MM.1S (cell line): ENCODE measurements at places on chromosomes 4 and X.

- no peak for DNase-seq
Observed at GRCh38 chr4:155377276-155377675, 511 bp upstream of the MAP9 start.

- DNase-seq, result no peak
Observed at GRCh38 chr4:10192331-10192730, 75.7 kb upstream of the WDR1 start.

DNA sequence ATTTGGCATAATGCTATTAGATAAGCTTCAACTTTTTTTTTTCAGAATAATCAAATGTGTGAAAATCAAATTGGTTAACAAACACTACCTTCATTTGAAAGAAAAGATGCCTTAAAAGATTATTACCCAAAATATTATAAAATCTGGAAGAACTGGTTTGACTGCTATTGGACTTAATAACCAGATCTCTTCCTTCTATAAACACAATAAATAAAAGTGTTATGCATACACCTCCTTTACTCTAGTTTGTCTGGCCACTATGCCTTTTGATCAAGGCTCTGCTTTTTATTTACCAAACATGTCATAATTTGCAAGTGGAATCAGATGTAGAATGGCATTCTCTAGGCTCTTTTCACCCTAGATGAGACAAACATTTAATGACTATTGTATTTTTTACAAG, 897.3 kb upstream of the EPHA5 start:
- no peak for DNase-seq

GRCh38 chr4:149493492-149493891, 322.2 kb downstream of the IQCM start:
- DNase-seq, result no peak

DNA sequence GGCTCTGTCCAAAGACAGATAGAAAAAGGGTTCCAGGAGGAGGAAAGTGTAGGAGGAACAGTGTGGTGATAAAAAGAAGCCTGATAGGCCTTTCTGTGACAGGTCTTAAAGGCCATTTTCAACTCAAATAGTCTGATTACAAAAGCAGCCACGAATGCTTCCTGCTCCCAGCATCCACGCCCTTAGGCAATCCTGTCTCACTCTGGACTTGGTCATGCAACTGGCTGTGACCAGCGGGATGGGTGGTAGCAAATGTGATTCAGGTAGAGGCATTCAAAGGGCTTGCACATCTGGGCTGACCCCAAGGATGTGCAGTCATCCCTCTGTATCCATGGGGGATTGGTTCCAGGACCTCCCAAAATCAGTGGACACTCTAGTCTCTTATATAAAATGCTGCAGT, 14.4 kb upstream of the SEPSECS start:
- DNase-seq, result no peak

DNA sequence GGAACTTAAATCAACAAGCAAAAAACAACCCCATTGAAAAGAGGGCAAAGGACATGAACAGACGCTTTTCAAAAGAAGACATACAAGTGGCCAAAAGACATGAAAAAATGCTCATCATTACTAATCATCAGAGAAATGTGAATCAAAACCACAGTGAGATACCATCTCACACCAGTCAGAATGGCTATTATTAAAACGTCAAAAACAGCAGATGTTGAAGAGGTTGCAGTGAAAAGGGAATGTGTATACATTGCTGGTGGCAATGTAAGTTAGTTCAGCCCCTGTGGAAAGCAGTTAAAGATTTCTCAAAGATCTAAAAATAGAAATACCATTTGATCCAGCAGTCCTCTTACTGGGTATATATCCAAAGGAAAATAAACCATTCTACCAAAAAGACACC, 22.6 kb downstream of the RTL9 start:
- no peak for DNase-seq

GRCh38 chr4:95572304-95572991, 23.7 kb upstream of the UNC5C start:
- DNase-seq, result no peak

DNA sequence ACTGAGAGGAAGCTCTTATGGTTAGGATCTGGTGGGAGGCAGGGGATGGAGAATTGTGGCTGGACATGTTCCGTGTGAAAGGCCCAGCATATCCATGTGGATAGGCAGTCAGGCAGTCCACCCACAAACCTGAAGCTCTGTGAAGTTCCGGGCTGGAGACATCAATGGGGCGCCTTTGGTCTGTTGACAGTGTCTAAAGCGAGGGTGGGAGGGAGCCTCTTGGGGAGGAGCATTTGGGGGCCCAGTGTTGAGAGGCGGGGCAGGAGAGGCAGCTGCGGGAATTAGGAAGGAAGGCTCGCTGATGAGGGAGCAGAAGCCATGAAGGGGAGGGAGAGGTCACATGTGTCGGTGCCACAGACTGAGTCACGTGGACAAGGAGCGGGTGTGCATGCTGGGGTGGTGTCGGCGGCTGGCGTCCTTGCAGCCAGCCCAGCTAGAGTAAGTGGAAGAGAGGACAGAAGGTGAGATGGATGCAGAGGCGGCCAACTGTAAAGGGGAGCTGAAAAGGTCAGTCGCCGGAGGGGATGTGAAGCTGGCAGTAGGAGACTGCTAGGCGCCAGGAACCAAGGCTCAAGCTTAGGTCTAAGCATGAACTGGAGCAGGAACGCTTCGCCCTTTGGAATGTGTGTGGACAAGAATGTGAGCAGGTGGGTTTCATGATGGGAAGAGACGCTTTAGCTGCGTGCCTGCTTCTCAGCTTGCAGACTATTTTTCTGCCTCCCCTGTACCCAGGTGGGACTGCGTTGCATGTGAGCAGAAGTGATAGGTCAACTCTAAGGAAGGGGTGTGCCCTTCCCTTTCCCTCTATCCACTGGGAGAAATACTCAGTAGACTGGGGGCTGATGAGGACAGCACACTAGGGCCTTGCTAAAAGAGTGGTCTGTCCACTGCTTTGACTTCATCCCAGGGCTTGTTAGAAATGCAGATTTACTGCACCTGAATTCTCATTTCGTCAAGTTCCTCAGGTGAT, 44.0 kb upstream of the TLR2 start:
- DNase-seq, result no peak

GRCh38 chr4:115851918-115852766, 738.7 kb upstream of the NDST4 start:
- DNase-seq, result peak; percentile 71

- DNase-seq, result no peak
Observed at GRCh38 chr4:169142906-169143305, 127.8 kb downstream of the SH3RF1 start.

DNA sequence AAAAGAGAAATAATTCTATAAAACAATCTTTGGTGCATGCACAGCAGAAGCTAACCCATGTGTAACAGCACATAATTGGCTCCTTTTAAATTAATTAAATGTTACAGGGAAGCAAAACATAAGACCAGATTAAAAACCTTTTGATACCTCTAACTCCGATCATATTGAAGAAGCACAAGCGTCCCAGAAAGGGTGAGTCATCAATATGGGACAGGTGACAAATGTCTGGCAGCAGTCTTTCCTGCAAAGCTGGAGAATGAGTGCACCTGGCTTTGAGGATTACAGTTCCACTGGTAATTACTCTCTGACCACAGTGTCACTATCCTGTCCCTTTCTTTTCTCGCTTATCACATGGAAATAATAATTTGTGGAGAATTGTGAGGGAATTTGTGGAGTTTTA, 94.6 kb downstream of the FAM9B start:
- no peak for DNase-seq

DNA sequence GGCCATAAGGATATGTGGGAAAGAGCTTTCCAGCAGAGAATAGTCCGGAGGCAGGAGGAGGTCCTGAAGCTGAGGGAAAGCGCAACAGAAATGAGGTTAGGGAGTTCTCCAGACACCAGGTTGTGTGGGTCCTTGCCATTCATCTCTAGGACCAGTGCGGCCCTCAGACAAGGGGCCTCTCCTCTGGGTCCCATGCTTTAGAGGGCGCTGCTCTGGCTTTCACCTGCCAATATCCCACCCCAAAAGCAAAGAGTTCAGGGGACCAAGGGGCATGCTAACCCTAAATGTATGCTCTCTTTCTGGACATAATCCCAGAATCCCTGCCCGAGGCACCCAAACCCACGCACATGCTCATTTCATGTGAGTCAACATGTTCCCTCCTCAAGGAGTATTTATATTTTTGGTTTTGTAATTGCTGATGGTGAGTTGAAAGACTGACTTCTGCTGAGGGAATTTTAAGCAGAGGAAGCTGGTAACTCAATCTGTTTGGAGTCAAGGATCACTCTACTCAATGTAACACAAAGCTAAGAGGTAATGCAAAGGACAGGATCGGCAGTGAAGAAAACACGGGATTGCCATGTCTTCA, 14.8 kb downstream of the RPL34 start:
- DNase-seq, result no peak

- no peak for DNase-seq
Observed at GRCh38 chrX:71159335-71159734, 14.7 kb downstream of the NLGN3 start.

- no peak for DNase-seq
Observed at GRCh38 chr4:147760695-147761094, 28.8 kb downstream of the ARHGAP10 start.

- DNase-seq, result no peak
Observed at GRCh38 chr4:140612357-140612756, 43.6 kb upstream of the UCP1 start.

DNA sequence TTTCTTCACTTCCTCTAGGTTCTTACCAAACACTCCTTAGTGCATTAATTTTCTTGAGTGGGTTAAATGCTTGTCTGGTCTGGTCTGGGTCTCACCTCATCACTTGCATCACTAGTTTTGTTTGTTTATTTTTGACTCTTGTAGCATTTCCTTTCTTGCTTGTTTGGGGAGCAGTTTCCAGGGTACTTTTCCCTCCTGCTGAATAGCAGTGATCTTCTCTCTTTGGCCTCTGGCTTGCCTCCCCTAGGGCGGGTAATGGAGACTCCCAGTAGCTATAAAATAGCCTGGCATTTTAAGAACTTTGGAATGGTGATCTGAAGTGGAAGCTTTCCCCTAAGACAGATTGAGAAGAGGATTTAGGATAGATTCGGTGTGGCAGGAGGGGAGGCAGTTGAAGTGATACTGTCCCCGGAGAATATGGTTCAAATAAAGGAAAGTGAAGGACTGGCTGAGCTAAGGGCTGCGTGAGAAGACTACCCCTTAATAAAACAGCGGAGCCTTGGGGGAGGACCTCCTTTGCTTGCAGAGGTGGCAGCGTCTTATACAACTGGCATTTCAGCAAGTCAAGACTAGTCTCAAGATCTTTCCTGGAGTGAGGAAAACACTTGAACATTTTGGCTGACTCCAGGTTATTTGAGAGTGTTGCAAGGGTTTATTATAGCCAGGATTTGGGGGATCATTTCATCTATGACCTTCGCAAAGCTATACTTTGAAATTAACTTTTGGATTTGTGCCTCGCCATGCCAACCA, 190.6 kb downstream of the FRAS1 start:
- no peak for DNase-seq

DNA sequence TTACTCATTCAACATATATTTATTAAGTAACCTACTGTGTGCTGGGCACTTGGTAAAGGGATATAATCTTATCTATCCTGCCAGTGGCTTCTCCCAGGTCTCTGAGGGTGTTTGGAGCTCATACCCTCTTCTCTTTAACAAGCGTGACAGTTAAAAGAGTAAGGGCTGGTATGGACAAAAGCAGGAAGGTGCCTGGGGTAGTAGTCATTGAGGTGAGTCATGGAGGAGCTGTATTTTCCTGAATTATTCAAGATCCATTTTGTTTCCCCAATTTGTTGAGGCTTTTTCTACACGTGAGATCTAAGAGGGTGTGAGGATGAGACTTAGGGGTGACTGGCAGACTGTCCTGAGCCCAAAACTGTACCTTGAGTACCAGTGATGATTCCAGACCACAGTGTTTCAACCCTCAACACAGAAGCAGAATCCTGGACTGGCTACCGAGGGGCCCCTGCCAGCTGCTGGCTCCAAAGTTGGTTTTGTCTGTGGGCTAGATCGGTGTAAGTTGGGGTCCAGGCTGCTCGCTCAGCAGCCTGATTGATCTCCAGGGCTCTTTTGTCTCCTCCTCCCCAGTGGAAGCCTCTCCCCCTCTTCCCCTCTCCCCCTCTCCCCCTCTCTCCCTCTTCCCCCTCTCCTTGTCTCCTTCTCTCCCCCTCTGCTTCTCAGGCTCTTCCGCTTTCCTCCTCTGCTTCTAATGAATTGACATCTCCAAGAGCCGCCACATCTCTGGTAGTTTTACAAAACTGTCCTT, at the start of gene DRP2:
Gene DRP2 (plus strand): TSS at position 671 of the 748 bp plus-strand sequence. CDS start 11,862 bp downstream, outside the sequence.
- DNase-seq, result no peak

- no peak for DNase-seq
Observed at GRCh38 chrX:7062276-7062675, 85.2 kb upstream of the STS start.

DNA sequence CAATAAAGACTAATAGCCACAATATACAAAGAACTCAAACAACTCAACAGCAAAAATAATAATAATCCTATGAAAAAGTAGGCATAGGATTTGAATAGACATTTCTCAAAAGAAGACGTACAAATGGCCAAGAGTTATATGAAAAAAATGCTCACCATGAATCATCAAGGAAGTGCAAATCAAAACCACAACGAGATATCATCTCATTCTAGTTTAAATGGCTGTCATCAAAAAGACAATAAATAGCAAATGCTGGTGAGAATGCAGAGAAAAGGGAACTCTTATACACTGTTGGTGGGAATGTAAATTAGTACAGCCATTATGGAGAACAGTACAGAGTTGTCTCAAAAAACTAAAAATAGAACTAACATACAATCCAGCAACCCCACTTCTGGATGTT, 18.8 kb downstream of the TLR6 start:
- no peak for DNase-seq

- DNase-seq, result no peak
Observed at GRCh38 chr4:152894673-152895072, 41.5 kb upstream of the FHDC1 start.

DNA sequence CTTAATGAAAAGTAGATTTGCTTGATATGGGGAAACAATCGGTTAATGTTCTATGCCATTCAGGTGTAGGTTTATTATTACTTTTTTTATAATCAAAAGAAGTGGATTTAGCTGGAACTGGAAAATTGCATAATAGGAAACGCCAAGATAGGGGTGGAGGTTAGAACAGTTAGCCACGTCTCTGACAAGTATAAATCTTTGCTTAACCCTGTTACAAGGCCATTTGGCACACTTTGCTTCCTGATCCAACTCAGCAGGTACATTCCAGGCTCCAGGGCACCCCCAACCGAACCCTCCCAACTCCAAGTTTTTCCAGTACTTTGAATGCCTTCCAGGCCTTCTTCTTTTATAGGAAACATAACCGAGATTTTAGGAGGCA, 50.6 kb upstream of the ACSL4 start:
- DNase-seq, result peak; percentile 21

- DNase-seq, result peak; percentile 73
Observed at GRCh38 chr4:38867478-38868058, at the start of gene FAM114A1. FAM114A1 (plus strand) TSS chr4:38867806; CDS start chr4:38878079, 10,273 bp downstream.

DNA sequence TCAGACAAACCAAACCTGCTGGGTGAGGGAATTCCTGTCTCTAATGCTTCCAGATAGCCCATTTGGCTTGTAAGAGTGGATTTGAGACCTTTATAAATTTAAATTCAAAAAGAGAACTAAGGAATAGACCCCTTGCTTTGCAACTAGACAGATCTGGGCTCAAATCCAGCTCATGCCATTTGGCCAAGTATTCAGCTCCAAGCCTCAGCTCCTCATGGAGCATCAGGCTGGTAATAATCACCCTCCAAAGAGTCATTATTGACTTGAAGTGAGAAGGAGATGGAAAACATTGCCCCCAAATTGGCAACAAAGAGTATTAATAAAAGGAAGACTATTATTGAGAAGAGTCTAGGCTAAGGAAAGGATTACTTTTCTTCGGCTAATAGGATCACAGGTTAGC, 134.7 kb downstream of the PDE5A start:
- DNase-seq, result no peak
